Activated CD4-positive, alpha-beta T cell treated with anti-CD3 and anti-CD28 coated beads for 48 hours (primary cell): ENCODE measurements at places on chromosomes 3 and 15.

DNA sequence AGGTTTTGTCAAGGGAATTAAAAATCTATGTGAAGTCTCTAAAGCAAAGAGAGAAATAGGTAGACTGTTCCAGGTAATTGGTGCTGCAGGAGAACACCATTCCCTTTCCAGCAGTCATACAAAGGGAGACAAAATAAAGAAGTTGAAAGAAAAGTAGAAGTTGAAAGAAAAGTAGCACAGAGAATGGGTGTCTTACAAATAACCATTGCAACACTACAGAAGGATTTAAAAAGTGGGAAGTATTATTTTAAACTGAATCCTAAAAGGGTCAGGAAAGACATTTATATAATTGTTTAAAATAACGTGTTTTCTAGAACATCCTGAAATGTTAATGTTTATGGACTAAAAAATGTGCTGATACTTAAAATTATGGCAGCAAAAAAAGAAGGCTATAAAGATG lies 223.8 kb downstream of the RSRC1 start:
- no peak for DNase-seq

GRCh38 chr3:154904328-154904727 lies 175.8 kb upstream of the MME start:
- DNase-seq, result no peak

DNA sequence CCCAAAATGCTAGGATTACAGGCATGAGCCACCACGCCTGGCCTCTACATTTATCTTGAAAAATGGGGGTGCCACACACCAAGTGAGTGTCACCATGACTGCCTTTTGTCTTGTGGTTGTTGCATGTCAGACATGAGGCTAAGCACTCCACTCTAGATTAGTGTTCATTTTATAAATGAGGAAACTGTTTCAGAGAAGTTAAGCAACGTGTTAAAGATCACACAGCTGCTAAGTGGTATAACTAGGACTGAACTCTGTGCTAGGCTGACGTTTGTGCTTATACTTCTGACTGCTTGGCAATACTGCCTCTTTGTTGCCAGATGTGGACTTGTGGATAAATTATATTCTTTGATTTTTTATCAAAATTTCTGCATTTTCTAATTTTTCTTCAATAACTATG lies 50.8 kb upstream of the SMAD6 start:
- no peak for DNase-seq

DNA sequence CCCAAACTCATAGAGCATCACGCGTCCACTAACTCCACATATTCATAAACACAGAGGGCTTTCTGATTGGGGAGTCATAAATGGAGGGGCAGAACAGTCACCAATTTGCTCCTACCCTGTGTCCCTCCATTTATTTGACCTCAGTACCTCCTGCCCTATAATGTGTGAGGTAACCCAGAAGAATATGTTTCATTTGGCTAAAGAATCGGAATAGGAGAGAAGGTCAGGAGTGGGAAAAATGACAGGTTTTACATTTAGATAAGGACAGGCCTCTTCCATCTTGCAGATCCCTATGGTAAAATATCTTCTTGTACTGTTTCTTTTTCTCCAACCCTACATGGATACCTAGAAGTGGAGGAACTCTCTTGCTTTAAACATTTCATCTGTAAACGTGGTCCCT lies 578.0 kb downstream of the TUSC7 start:
- no peak for DNase-seq

DNA sequence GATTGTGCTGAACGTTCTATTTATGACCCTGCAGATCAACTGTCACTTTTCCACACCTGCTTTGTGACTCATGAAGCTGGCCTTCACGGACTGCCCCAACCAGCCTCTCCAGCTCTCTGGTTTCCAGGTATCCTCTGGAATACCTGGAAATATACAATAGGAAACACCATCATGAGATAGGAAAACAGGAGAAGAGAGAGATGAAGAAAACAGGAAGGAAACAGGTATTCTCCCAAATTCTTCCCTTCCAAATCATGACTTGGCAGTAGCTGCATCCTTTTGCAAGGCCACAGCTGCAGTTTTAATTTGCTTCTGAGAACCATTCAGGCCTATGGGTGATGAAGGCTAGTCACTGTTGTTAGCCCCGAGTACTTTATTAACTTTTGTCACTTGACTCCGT lies 909.1 kb downstream of the EPHA3 start:
- no peak for DNase-seq

DNA sequence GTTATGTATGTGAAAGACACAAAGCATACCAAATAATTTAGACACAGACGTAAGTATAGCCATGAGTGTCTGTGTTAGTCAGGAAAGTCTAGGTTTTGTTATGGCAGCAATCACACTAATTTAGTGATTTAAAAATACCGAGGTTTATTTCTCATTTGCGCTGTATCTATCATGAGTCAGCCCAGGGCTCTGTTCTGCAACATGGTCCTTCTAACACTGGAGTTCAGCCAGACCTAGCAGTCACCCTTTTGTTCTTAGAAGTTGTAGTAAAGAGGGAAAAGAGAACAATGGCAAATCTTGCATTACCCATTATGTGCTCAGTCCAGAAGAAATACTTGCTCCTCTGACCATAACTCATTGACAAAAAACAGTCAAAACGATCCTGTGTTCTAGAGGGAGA lies 311.5 kb downstream of the NLGN1 start:
- no peak for DNase-seq

DNA sequence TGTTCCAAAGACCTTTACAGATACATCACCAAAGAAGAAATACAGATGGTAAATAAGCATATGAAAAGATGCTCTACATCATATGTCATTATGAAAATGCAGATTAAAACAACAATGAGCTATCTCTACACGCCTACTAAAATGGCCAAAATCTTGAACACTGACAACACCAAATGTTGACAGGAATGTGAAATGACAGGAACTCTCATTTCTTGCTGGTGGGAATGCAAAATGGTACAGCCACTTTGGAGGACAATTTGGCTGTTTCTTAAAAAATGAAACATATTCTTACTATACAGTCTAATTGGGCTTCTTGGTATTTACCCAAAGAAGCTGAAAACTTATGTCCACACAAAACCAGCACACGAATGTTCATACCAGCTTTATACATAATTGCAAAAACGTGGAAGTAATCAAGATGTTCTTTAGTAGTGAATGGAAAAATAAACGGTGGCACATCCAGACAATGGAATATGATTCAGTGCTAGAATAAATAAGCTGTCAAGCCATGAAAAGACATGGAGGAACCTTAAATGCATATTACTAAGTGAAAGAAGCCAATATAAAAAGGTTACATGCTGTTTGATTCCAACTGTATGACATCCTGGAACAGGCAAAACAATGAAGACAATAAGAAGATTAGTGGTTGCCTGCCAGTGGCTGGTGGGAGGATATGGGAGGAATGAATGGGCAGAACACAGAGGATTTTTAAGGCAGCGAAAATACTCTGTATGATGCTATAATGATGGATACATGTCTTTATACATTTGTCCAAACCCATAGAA lies 81.3 kb upstream of the NEDD4 start:
- no peak for DNase-seq

- no peak for DNase-seq
These were observed 9.5 kb downstream of the HMG20A start for GRCh38 chr15:77430213-77430612.

- DNase-seq, result no peak
These were observed 53.7 kb upstream of the FGD5 start for GRCh38 chr3:14765060-14765400.

DNA sequence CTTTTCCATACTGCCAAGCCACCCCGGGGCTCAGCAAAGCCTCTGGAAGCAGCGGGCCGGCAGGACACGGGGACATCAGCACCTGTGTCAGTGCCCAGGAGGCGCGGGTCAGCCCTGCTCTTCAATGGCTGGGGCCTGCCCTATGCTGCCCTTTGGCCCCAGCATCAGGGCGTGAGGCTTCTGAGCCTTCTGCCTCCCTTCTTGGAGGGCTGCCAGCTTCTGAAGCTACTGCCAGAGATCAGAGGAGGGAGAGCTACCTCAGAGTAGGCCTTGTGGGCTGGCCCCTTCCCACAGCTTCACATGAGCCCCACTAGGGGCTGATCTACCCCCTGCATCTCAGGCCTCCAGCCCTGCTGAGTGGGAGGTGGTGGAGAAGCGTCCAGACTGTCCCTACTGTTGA lies 13.0 kb upstream of the TMEM115 start:
- no peak for DNase-seq

DNA sequence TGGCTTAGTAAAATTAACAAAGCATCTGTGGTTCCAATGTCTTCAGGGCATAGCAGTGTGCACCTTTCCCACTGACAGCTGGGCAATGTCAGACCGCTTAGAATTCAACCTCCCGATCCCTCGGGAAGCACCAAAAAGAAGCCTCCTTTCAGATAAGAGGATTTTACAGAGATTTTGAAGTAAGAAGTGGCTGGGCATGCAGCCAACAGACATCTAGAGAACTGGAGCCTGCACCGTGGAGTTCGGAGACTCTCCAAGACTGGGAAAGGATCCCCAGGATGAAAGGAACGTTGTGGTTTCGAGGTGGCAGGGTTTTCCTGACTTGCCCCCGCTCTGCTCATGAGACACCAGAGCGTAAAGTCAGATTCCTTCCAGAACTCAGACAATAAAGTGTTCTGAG lies 5.3 kb downstream of the FAM174B start:
- no peak for DNase-seq

DNA sequence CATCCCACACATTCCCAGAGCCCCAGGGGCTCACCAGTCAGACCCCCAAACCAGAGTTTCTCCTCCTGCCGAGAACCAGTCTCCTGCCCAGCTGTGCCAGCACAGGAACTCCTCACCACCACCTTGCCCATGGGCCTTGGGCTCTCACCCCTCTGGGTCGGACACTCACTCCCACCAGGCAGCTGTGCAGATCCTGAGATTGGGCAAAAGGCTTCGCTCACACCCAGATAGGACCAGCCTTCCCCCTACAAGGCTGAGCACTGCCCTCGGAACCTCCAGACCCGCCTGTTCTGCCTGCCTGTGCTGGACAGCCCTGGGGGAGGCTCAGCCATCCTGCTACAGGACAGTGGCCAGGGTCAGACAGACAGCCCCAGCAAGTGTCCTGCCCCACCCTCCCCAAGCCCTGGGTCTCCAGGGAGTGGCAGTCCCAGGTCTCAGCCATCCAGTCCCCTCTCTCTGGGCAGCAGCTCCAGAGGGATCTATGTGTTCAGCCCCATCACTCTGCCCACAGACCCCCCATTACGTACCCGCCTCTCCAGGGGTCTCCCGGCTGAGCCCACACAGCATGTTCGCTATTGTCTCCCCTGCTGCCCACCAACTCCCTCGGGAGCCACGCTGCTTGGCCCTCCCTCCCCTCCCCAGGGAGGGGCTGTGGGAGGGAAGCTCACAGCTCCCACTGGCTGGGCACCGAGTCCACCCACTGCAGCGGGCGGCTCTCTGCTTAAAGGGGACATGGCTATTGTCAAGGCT lies at the start of gene GRIP2:
TSS of gene GRIP2 (minus strand) at position 601 of the 750 bp plus-strand sequence. CDS start at position 567, 34 bp downstream.
- no peak for DNase-seq

- no peak for DNase-seq
These were observed 590.3 kb upstream of the SGO1 start for GRCh38 chr3:20776286-20776685.

DNA sequence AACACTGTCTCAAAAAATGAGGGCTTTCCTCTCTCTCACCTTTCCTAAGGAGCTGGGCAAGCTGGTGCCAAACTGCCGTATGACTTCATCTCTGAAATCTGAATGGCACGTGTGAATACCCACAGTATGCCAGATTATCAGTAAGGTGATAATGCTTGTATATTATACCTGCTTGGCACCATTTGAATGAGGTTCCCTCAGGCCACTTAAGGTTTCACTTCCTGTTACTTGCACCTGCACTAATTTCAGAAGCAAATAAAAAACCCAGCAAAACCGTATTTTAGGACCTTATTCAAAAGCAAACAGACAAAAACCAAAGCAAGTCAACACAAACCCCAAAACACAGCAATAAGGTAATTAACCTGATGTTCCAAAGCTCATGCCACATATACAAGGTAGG lies 19.7 kb downstream of the FOXP1 start:
- no peak for DNase-seq

DNA sequence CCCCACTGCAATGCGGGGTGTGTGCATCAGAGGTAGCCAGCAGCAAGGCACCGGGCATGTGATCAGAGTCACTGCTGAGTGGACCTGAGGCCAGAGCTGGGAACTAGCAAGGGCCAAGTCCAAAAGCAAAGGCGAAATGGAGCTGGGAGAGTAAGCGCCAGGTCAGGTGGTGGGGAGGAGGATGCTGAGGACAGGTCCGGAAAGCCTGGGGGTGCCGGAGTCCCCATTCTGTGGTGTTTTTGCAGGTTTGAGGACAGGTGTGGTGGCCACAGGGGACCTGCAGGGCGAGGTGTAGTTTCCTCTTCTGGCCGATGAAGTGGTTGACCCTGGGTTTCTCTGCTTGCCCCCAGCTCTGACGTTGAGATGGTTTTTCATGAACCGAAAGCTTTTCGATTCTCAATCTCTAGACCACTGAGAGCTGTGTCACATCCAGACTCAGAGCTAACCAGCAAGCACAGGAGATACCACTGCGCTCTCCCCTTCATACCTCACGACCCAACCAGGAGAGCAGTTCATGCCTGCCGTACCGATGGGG lies 35.0 kb upstream of the HES1 start:
- DNase-seq, result no peak

DNA sequence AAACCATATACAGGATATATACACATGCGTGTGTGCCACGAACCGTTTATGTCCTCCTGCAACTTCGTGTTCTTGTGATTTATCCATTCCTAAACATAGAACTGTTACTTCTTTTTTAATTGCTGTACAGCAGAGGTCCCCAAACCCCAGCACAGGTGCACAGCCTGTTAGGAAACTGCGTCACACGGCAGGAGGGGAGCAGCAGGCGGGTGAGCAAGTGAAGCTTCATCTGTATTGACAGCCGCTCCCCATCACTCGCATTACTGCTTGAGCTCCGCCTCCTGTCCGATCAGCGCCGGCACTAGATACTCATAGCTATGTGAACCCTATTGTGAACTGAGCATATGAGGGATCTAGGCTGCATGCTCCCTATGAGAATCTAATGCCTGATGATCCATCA lies 34.9 kb upstream of the NRROS start:
- DNase-seq, result peak; percentile 66

- no peak for DNase-seq
These were observed 901.2 kb upstream of the NR2F2 start for GRCh38 chr15:95429345-95429744.

DNA sequence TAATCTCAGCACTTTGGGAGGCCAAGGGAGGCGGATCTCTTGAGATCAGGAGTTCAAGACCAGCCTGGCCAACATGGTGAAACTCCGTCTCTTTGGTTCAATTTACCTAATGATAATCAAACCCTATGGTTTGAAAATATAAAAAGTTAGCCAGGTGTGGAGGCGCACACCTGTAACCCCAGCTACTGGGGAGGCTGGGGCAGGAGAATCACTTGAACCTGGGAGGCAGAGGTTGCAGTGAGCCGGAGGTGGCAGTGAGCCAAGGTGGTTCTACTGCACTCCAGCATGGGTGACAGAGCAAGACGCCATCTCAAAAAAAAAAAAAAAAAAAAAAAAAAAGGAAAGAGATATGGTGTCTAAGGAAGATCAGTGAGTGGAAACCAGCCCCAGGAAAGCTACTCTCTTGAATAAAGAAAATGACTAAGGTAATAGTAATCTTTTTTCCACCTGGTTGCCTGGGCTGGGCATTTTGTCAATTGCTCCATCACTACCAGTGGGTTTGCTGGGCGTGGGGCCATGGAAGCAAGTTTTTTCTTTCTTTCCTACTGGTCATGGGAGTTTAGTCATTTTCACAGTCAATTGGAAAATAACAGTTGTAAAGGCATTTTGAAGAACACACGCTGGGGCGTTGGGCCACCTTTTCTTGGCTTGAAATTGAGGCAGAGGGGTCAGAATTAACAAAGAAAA lies 387.6 kb upstream of the RGMA start:
- DNase-seq, result no peak
